Stimulated activated CD4-positive, alpha-beta T cell treated with anti-CD3 and anti-CD28 coated beads, TNF-alpha, amount 100 ng/mL, for 1 hour (primary cell): ENCODE measurements at places on chromosomes 1 and 21.

DNA sequence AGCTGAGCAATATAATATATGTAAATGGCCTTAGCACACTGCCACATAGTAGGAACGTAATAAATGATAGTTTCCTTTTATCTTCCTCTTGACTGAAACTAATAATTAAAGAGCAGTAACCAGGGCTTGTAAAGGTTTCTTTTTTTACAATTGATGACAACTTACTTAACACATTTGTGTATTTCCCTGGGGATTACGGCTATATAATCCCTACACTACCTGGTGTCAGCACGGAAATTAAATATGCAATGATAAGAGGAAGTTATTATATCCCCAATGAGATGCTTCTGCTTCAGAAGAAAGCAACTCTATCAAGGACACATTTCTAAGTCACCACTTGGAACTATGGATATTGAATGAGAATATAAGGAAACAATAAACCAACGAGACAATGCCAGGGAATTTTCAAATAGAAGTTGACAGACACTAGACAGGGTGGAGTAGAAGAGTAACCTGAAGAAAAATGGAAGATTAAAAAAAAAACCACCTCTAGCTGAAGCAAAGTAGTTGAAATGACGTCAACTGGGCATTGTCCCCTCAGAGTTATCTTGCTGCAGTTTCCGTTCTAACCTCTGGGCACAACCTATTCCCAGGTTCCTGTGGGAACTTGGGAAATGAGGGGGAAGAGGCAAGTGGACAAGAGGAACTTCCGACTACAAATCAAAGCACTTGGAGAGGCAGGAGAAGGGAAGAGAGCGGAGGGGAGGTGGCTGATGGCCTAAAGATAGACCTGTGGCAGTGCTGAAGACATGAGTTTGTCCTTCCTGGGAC is 66.5 kb downstream of the PLPP3 start:
- DNase-seq: no peak

GRCh38 chr1:93581917-93582850 is 99.5 kb downstream of the BCAR3 start:
- no peak for DNase-seq

GRCh38 chr1:202216691-202217090 is 23.1 kb downstream of the LGR6 start:
- no peak for DNase-seq

- no peak for DNase-seq
Observed at GRCh38 chr1:154745750-154746425, 124.2 kb downstream of the KCNN3 start.

DNA sequence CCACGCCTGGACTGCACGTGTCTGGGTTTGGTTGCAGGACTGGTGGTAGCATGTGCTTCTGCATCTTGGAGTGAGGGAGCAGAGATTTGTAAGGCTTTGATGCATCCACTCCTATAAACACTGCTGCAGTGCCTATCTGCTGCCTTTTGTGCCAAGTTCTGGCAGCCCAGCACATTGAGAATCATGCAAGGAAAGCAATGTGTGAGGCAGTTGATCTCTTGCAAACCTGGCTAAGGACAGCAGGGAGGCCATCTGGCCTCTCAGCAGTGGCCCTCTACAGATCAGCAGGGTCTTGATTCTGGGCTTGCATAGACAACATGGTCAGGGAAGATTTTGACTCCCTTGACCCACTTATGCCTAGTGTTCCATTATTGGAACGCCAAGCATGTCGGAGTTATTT is 81.2 kb upstream of the COA6 start:
- DNase-seq: no peak
